ENCODE measurements at places on chromosomes 11 and 22.
A peak's percentile ranks its signal among the peaks of the same experiment; 100 is the strongest.

- H3K4me1 ChIP-seq = no peaks in the 10 kb centered on the region
- H3K36me3 ChIP-seq = no peaks in the 10 kb centered on the region
- peaks cover 2% of the 10 kb centered on the region for H3K27me3 ChIP-seq
- H3K27ac ChIP-seq = no peak overlapping the region
- no peak overlapping the region for H3K4me3 ChIP-seq
Measured at GRCh38 chr11:121105063-121105480, 4.0 kb downstream of the TECTA start.

DNA sequence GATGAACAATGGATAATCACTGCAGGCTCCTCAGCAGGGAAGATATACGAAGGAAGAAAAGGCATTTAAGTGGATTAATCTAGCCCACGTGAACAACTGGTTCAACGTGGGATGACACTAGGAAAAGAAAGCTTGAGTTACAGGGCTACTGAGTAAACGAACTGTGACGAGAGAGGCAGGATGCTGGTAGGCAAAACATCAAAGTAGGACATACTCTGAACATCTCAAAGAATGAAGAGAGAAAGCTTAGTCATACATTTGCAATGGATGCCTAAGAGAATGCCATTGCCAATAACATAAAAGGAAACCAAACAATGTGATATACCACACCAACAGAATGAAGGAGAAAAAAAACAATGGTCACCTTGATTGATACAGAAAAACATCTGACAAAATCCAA, 12.9 kb downstream of the USP28 start:
- no peaks in the 10 kb centered on the region for H3K36me3 ChIP-seq
- no peak overlapping the region for H3K27ac ChIP-seq
- DNase-seq = no peak
- H3K4me1 ChIP-seq = no peaks in the 10 kb centered on the region

- peaks cover 3% of the 10 kb centered on the region for H3K27me3 ChIP-seq
- no peak overlapping the region for H3K27ac ChIP-seq
- H3K4me1 ChIP-seq = peaks cover 37% of the 10 kb centered on the region
Measured at GRCh38 chr11:106468086-106468485, 390.6 kb downstream of the AASDHPPT start.

DNA sequence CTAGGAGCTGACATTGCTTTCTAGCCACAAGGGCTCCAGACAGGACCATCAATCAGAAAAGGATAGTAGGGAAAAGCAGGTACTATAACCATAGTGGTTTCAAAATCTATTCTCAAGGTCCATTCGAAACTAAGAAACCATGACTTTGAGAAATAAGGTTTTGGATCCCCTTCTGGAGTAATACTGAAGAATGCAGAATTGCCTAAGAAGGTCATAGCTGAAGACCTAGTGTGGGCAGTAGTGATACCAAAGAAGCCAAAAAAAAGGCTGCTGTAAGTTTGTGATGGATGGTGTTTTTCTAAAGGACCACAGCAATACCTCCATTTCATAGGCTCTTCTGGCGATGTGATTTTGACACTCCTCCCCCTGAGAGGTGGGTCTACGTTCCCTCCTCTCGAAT, 163.1 kb downstream of the MAML2 start:
- no peak for DNase-seq
- H3K36me3 ChIP-seq = no peaks in the 10 kb centered on the region
- H3K4me3 ChIP-seq = no peak overlapping the region

DNA sequence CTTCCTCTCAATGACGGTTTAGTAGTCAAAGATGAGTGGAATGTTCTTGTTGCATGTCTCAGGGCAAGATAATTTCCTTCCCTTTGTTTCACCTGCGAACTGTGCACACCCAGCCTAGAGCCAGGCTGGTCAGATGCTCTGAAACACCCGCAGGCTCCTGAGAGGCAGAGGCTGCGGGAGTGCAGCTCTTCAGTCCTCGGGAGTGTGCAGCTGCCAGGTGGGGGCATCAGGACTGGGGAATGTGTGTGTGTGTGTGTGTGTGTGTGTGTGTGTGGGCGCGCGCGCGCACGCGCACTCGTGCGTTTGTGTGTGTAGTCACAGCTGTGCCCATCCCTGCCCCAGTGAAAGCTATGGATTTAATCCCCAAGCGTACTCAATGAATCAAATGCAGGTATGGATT, 136.2 kb upstream of the NTM start:
- no peak for DNase-seq
- peaks cover 3% of the 10 kb centered on the region for H3K27me3 ChIP-seq
- no peak overlapping the region for H3K4me3 ChIP-seq
- H3K36me3 ChIP-seq = no peaks in the 10 kb centered on the region
- no peak overlapping the region for H3K27ac ChIP-seq

- peaks cover 3% of the 10 kb centered on the region for H3K4me1 ChIP-seq
- no peaks in the 10 kb centered on the region for H3K36me3 ChIP-seq
- H3K27me3 ChIP-seq = peaks cover 12% of the 10 kb centered on the region
- no peak overlapping the region for H3K4me3 ChIP-seq
Measured at GRCh38 chr11:67645521-67646461, 4.7 kb downstream of the ACY3 start.

- H3K27ac ChIP-seq = peak overlapping the region; percentile 39
- peaks cover 15% of the 10 kb centered on the region for H3K27me3 ChIP-seq
- no peak for DNase-seq
- H3K4me1 ChIP-seq = peaks cover 12% of the 10 kb centered on the region
- peak overlapping the region; percentile 70 for H3K4me3 ChIP-seq
Measured at GRCh38 chr11:46918788-46919513, 601 bp upstream of the LRP4 start.

GRCh38 chr11:14967581-14968243, 4.4 kb downstream of the CALCA start:
- no peak overlapping the region for H3K27ac ChIP-seq
- peaks cover 9% of the 10 kb centered on the region for H3K4me1 ChIP-seq
- peaks cover 11% of the 10 kb centered on the region for H3K27me3 ChIP-seq
- no peak overlapping the region for H3K4me3 ChIP-seq
- peak; percentile 30 for DNase-seq

- no peaks in the 10 kb centered on the region for H3K36me3 ChIP-seq
- no peak overlapping the region for H3K27ac ChIP-seq
- H3K4me1 ChIP-seq = no peaks in the 10 kb centered on the region
Measured at GRCh38 chr11:57394203-57394965, 3.9 kb upstream of the PRG2 start.

DNA sequence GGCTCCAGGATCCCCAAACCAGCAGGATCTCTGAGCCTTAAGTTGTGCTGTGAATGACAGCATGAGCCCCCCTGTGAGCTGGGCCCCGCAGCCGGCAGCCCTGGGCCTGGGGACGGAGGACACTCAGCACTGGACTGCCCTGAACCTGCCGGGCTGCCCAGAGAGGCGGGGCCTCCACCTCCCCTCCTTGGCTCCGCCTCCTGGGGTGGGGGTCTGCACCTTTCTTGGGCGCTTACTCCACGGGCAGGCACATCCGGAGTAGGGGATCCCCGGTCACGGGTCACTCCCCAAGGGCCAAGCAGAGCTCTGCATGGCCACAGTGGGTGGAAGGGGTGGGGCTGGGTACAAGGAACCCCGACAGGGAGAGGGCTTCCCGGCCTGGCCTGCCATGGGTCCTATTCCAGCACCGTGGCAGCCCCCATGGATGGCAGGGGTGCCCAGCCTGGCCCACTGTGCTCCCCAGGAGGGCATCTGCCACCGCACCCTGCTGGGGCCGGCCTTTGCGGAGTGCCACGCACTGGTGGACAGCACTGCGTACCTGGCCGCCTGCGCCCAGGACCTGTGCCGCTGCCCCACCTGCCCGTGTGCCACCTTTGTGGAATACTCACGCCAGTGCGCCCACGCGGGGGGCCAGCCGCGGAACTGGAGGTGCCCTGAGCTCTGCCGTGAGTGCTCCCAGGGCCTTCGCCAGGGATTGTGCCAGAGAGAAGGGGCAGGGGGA, 5.4 kb downstream of the MUC5B start:
- no peak overlapping the region for H3K27ac ChIP-seq
- peak; percentile 20 for DNase-seq
- no peaks in the 10 kb centered on the region for H3K36me3 ChIP-seq
- no peaks in the 10 kb centered on the region for H3K4me1 ChIP-seq
- no peak overlapping the region for H3K4me3 ChIP-seq

GRCh38 chr11:44992181-44992582, 41.5 kb upstream of the TP53I11 start:
- no peaks in the 10 kb centered on the region for H3K36me3 ChIP-seq
- DNase-seq = no peak
- H3K4me1 ChIP-seq = peaks cover 22% of the 10 kb centered on the region
- H3K27me3 ChIP-seq = peaks cover 7% of the 10 kb centered on the region

GRCh38 chr11:126871792-126872191, 128.8 kb downstream of the KIRREL3 start:
- no peak overlapping the region for H3K27ac ChIP-seq
- peaks cover 13% of the 10 kb centered on the region for H3K36me3 ChIP-seq
- no peak for DNase-seq
- H3K4me1 ChIP-seq = peaks cover 2% of the 10 kb centered on the region
- H3K27me3 ChIP-seq = peaks cover 3% of the 10 kb centered on the region

GRCh38 chr11:34359548-34359891, 1.7 kb upstream of the ABTB2 start:
- peaks cover 24% of the 10 kb centered on the region for H3K27me3 ChIP-seq
- H3K4me3 ChIP-seq = peak overlapping the region; percentile 88
- H3K4me1 ChIP-seq = peaks cover 17% of the 10 kb centered on the region
- DNase-seq = no peak
- H3K27ac ChIP-seq = peak overlapping the region; percentile 41
- H3K36me3 ChIP-seq = peaks cover 5% of the 10 kb centered on the region

DNA sequence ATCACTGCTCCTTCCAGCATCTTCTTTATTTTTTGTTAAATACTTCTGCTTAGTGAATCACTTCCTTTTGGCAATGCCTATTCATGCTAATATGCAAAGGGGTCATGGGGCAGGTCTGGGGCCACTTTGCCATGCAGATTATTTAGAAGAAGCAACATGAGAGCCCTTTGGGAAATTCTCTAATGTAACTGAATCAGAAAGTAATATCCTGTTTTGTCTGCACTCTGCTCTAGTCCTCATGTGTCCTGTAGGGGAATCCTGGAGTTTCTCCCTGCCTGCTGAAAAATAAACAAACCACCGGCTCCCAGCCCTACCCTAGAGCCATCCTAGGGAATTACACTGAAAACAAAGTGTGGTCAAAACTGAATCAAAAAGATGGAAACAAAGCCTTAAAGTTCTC, 176.5 kb upstream of the POU2AF2 start:
- H3K36me3 ChIP-seq = no peaks in the 10 kb centered on the region
- no peak overlapping the region for H3K27ac ChIP-seq
- H3K27me3 ChIP-seq = no peaks in the 10 kb centered on the region
- no peak for DNase-seq
- H3K4me1 ChIP-seq = no peaks in the 10 kb centered on the region

- peak overlapping the region; percentile 59 for H3K27ac ChIP-seq
- H3K4me3 ChIP-seq = peak overlapping the region; percentile 75
- peaks cover 48% of the 10 kb centered on the region for H3K4me1 ChIP-seq
- no peak for DNase-seq
- H3K27me3 ChIP-seq = peaks cover 5% of the 10 kb centered on the region
Measured at GRCh38 chr11:43907028-43907975, 26.7 kb downstream of the ALKBH3 start.

DNA sequence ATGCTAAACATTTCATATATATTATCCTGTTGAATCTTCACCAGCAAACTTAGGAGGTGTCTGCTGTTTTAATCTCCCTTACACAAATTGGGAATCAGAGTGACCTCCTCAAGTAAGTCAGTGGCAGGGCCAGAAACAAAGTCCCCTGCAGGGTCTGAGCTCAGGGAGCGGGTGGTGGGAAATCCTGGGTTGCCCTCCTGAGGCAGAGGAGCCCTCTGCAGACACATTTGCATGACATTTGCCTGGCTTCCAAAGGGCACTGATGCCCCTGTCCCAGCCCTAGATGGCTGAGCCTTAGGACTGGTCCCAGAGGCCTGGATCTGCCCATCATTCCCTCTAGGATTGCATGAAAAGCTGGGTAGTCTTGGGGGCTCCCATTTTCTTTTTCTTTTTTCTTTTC, 2.1 kb upstream of the INPP5J start:
- no peak overlapping the region for H3K4me3 ChIP-seq
- no peak for DNase-seq
- H3K27me3 ChIP-seq = peaks cover 3% of the 10 kb centered on the region
- H3K27ac ChIP-seq = no peak overlapping the region
- peaks cover 5% of the 10 kb centered on the region for H3K4me1 ChIP-seq
- H3K36me3 ChIP-seq = no peaks in the 10 kb centered on the region

DNA sequence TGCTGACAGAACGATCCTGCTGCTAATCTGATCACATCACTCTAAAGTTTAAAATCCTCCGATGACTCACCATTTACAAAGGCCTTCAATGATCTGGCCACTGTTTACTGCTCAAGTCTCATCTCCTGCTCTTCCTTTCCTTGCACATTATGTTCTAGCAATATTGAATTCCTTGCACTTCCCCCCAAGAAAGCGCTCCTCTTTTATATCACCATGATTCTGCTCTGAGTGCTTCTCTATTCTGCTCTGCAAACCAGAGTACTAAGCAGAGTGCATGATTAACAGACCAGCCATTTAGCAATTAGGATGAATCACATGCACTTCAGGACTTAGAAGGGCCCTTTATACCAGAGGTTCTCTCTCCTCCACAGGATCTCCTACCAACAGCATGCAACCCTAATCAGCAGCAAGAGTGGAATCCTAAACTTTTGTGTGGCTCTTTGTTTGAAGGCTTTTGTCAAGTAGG, 1122.8 kb upstream of the CCDC90B start:
- no peaks in the 10 kb centered on the region for H3K36me3 ChIP-seq
- DNase-seq = no peak
- H3K27ac ChIP-seq = no peak overlapping the region

DNA sequence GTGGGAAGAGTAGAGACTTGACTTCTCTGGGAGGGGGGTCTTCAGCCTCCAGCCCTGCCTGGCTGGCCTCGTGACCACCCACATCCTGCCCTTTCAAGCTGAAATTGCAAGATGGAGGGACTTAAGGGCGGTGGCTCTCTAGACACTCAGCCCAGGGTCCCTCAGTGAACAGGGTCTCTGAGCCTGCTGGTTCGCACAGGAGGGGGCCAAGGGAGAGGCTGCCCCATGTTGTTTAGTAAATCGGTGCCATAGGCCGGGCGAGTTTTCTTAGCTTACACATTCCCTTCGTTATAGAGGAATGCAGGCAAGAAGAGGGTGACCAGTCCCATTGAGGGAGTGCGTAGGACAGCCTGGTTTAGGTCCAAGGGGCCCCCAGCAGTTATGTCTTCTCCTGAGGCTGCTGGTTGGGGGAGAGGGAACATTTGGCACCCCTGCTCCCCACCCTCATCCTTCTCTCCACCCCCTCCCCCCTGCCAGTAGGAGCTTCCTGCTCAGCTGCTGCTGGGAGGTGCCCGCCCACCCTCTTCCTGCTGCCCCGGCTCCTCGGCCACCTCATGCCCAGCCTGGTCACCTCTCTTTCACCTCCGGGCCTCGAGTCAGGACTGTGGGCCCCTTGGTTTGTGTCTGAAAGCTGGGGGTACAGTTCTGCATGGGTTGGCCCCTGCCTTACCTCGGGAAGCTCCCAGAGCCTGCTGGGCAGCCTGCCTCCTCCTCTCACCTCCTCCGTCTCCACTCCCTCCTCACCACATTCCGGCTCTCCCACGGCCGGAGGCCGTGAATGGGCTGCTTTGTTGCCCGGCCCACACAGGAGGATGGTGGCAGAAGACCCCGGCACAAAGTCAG, 3.9 kb downstream of the FRMD8 start:
- no peaks in the 10 kb centered on the region for H3K4me1 ChIP-seq
- H3K4me3 ChIP-seq = no peak overlapping the region
- peaks cover 8% of the 10 kb centered on the region for H3K27me3 ChIP-seq

- peaks cover 3% of the 10 kb centered on the region for H3K4me1 ChIP-seq
- H3K4me3 ChIP-seq = no peak overlapping the region
- peaks cover 8% of the 10 kb centered on the region for H3K36me3 ChIP-seq
- H3K27ac ChIP-seq = no peak overlapping the region
- peaks cover 3% of the 10 kb centered on the region for H3K27me3 ChIP-seq
Measured at GRCh38 chr22:44839061-44839460, 86.7 kb downstream of the ARHGAP8 start.

- no peak overlapping the region for H3K27ac ChIP-seq
- H3K36me3 ChIP-seq = no peaks in the 10 kb centered on the region
Measured at GRCh38 chr11:126058105-126058874, 4.4 kb downstream of the CDON start.
